ENCODE measurements at places on chromosomes 4 and X.

DNA sequence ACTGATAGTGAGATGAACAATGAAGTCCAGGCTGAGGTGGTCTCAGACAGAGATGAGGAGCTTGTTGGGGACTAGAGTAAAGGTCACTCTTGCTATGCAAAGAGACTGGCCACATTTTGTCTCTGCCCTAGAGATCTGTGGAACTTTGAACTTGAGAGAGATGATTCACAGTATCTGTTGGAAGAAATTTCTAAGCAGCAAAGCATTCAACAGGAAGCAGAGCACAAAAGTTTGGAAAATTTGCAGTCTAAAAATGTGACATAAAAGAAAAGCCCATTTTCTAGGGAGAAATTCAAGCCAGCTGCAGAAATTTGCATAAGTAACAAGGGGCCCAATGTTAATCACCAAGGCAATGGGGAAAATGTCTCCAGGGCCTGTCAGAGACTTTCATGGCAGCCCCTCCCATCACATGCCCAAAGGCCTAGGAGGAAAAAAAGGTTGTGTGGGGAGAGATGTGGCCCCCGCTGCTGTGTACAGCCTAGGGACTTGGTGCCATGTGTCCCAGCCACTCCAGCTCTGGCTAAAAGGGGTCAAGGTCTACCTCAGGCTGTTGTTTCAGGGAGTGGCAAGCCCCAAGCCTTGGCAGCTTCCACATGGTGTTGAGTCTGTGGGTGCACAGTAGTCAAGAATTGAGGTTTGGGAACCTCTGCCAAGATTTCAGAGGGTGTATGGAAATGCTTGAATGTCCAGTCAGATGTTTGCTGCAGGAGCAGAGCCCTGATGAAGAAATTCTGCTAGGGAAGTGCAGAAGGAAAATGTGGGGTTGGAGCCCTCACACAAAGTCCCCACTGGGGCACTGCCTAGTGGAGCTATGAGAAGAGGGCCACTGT is 262.8 kb downstream of the DKK2 start:
- no peak for DNase-seq

- DNase-seq = peak; percentile 64
Observed at GRCh38 chrX:20362268-20363267, 95.9 kb upstream of the RPS6KA3 start.

DNA sequence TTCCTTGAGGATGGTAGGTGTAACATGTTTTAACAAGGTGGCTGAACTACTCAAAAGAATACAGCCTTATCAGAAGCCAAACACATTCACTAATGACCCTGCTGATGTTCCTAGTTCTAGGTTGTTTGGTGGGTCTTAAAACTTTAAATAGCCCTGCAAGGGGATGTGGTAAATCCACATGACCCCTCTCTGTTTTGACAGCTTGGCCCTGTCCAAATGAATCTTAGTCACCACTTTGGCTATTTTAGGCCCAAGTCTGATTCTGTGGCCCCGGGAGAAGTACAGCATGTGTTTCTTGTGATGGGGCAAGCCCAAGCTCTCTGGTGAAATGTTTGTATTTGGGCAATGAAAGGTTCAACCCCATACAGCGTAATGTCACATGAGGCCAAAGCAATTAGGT is 54.5 kb upstream of the GPR34 start:
- peak; percentile 68 for DNase-seq

DNA sequence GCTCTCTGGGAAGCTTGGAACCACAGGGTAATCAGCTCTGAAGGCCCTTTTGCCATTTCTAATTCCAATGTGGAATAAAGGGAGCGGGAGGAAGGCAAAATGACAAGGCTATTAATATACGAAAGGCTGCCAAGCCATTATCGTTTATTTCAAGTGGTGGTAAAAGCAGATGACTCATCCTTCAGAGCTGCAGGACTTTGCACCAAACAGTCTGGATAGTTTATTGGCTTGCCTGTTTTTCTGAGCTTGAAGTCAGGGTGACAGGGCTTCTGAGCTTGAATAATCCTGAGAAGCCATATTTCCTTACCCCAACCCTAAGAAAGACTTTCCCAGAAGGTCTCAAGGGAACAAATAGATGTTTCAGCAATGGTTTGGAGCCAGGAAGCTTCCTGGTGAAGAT is 7.7 kb upstream of the GABRE start:
- no peak for DNase-seq

- peak; percentile 86 for DNase-seq
Observed at GRCh38 chr4:98932539-98932938, 3.6 kb upstream of the EIF4E start.

DNA sequence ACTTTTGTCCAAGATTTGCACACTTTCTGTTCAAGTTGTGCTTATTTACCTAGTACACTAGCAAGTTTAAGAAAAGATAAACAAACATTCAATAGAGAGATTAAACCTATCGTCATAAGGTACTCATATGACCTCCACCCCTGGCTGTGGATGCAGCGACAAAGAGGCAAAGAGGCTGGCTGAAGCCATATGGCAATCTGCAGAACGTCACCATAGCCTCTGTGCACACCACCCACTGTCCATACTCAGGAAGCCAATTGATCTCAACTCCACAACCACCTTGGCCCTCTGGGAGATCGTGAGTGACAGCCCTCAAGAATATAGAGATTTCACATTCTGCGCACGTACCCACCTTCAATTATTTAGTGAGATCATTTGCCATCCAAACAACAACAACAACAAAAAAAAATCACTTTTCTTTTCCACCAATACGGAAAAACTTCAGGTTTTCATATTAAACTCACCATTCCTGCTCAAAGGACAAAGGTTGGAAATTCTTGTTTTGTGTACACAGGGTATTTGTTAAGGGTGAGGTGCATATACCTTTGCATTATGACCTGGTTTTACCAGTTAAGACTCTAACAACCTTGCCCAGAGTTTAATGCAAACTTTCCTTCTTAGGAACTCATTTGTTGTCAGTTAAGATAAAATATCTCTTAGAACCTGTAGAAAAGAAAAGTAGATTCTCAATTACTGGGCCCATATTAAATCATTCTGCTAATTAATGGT is 243.0 kb upstream of the FSTL5 start:
- no peak for DNase-seq

DNA sequence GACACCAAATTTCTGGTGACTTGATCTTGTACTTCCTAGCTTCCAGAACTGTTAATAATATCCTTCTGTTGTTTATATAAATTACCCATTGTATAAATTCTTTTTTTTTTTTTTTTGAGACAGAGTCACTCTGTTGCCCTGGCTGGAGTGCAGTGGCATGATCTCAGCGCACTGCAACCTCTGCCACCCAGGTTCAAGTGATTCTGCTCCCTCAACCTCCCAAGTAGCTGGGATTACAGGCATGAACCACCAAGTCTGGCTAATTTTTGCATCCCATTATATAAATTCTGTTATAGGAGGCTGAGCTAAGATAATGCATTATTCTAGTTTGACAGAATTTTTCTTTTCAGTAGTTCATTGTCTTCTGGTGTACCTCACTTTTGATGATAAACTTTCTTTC is 157.0 kb upstream of the DDIT4L start:
- DNase-seq = no peak

- no peak for DNase-seq
Observed at GRCh38 chr4:85861064-85861765, 386.3 kb downstream of the ARHGAP24 start.

DNA sequence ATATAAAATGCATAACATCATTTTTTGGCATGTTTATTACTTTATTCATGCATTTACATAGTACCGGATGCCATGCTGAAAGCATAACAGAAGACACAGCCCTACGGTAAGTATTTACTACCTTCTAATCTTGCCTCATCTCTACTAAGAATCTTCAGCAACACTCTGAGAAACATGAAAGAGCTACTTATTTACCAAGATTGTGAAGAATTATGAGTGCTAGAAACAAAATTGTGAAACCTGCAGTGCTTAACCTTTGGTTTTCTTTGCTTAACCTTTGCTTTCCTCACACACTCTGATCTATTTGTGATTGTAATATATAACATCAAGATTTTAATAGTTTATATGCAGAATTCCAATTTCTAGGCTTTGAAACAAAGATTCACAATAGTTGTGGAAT is 7.4 kb downstream of the ANTXR2 start:
- no peak for DNase-seq

DNA sequence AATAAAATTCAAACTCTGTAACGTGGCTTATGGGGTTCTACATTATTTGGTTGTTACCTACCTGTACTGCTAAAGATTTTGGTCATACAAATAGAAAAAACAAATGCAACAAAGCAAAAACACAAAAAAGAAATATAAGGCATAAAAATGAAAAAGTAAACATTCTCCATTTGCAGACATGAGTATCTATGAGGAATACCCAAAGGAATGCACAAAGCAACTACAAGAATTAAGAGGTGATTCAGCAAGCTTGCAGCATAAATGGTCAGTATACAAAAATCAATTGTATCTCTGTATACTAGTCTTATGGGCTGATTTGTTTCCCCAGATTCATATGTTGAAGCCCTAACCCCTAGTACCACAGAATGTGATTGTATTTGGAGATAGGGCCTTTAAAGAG is 3.6 kb upstream of the PDE5A start:
- no peak for DNase-seq

DNA sequence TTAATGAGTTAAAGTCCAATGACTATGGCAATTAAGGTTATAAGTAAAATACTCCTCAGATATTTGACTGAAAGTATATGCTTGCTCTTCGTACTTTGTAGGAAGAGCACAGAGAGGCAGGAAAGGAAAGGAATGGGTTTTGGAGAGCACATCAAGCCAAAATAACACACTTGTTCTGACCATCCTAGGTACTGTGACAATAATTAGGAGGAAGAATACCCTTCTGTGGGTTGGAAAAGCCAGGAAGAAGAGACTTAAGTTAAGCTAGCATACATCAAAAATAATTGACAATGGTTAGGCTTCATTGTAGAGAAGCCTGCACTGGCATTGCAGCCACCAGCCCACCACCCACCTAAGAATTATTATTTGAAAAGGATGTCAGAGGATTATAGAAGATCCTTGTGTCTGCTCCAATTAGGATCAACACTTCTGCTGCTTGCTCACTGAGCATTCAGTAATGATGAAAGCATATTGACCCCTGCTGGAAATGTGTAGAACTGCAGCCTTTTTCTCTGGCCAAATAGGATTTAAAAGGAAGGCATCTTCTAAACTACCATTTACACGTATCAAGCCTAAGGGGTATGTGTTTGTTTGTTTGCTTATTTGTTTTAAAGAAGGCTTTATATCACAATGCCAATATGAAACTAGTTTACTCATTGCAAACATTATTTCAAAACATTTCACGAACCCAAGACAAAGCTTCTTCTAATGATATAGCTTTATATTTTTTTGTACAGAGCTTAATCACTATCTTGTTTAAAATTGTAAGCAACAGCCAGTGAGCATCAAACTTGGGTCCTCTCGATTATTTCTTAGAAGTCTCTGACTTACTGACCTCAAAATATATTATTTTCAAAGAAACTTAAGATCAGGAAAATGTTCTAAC is 286.2 kb upstream of the TET2 start:
- peak; percentile 84 for DNase-seq

GRCh38 chr4:71691416-71692073 is 92.3 kb downstream of the GC start:
- no peak for DNase-seq

Measured in suppressor macrophage (primary cell).